Hematopoietic multipotent progenitor cell treated with erythropoietin and hydrocortisone succinate and interleukin-3 and kit ligand, for 15 days (in vitro differentiated cells): ENCODE measurements at places on chromosomes 7 and 10.

DNA sequence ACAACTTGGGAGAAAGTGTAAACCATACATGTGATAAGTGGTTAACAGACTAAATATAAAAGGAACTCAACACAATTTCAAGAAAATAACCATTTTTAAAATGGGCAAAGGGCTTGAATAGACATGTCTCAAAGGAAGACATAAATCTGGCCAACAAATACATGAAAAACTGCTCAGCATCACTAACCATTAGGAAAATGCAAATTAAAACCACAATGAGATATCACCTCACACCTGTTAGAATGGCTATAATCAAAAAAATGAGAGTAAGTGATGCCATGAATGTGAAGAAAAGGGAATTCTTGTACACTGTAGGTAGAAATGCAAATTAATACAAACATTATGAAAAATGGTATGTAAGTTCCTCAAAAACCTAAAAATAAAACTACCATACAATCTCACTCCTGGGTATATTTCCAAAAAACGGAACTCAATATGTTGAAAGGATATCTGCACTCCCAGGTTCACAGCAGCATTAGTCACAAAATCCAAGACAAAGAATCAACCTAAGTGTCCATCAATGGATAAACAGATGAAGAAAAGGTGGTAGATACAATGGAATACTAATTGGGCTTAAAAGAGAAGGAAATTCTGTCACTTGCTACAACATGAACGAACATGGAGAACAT is 5.6 kb downstream of the SNX13 start:
- DNase-seq, result no peak

DNA sequence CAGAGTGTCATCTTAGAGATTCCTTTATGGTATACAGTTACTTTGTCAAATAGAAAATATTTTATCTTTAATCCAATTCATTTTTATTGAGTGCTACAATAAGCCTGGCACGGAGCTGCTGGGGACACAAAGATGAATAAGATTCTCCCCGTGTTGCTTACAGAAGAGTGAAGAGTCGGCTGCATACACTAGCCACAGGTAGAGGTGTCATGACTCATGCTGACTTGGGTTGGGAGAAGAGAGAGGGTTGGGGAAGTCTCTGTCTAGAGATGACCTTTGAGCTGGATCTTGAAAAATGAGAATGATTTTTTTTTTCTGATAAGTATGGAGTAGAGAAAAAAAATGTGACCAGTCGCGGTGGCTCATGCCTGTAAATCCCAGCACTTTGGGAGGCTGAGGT is 289.9 kb upstream of the CELF2 start:
- no peak for DNase-seq

- DNase-seq, result no peak
Measured at GRCh38 chr7:18693406-18693805, 197.9 kb downstream of the HDAC9 start.

GRCh38 chr10:133019651-133020050 is 68.1 kb upstream of the ADGRA1 start:
- no peak for DNase-seq

GRCh38 chr7:52959878-52960660 is 75.4 kb upstream of the POM121L12 start:
- DNase-seq, result no peak

- no peak for DNase-seq
Measured at GRCh38 chr7:1572111-1572822, 2.4 kb upstream of the PSMG3 start.

DNA sequence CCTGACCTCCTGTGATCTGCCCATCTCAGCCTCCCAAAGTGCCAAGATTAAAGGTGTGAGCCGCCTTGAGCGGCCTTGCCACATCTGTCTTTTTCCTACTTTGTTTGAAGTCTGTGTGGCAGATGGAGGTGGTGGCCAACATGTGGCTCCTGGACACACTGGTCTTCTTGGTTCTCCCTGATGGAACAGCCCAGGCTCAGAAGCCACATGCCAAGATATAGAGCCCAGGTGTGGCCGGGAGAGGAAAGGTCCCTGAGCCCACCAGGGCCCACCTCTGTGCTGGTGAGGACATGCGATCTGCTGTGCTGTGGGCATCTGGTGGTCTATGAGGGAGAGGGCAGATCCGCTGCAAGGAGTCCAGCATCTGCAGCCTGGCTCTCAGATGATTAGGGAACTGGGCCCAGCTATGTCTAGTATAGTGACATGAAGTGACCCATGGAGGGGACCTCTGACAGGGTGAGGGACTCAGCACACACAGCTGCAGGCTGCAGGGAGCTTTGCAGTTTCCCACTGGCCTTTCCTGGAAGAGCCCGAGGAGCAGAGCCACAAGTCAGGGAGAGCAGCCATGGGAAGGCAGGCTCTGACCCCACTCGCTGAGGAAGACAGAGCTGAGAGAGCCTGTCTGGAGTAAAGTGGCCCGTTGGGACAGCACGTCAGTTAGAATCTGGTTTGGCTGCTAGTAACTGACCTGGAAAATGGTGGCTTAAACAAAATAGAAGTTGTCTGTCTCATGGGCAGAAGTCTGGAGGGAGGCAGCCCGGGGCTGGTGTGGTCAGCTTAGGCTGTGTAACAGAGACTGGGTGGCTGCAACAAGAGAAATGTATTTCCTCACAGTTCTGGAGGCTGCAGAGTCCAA is 25.9 kb downstream of the ADCY1 start:
- no peak for DNase-seq

GRCh38 chr7:968205-969105 is 6.9 kb downstream of the COX19 start:
- no peak for DNase-seq

GRCh38 chr10:103692436-103692951 is 162.9 kb downstream of the SH3PXD2A start:
- DNase-seq, result no peak

GRCh38 chr10:88651101-88651551 is 13.1 kb upstream of the LIPF start:
- DNase-seq, result no peak

DNA sequence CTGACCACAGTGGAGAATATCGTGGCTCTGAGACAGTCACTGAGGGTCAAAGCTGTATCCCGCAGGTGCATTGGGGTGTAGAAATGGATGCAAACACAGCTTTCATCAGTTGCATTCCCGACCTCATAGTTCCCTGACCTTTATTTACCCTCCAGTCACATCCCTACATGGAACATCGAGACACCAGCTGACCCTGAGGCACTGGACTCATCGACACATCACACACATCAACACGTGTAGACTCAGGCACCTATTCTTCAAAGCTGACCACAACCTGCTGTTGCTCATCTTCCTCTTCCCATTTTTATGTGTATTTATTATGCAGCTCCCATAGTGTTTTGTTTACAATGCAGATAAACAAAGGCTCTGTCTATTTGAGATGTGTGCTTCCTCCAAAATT is 396.9 kb upstream of the NRP1 start:
- DNase-seq, result no peak

GRCh38 chr7:72403458-72404076 is 8.6 kb downstream of the CALN1 start:
- no peak for DNase-seq

DNA sequence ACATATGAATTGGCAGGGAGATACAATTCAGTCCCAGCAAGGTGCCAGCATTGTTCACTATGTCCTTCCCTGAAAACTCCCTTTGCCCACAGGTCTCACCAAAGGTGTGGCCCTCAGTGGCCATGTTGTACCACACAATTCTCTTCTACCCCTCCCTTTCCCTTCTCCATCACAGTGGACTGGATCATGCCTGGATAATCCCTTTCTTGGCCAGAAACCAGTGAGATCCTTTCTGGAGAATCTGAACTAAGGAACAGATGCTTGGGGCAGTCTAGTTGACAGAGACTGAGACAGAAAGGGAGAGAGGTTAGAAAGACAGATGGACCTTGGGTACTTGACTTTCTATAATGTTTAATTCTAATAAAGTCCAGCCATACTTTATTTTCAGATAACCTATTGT is 9.5 kb downstream of the NMT2 start:
- no peak for DNase-seq

DNA sequence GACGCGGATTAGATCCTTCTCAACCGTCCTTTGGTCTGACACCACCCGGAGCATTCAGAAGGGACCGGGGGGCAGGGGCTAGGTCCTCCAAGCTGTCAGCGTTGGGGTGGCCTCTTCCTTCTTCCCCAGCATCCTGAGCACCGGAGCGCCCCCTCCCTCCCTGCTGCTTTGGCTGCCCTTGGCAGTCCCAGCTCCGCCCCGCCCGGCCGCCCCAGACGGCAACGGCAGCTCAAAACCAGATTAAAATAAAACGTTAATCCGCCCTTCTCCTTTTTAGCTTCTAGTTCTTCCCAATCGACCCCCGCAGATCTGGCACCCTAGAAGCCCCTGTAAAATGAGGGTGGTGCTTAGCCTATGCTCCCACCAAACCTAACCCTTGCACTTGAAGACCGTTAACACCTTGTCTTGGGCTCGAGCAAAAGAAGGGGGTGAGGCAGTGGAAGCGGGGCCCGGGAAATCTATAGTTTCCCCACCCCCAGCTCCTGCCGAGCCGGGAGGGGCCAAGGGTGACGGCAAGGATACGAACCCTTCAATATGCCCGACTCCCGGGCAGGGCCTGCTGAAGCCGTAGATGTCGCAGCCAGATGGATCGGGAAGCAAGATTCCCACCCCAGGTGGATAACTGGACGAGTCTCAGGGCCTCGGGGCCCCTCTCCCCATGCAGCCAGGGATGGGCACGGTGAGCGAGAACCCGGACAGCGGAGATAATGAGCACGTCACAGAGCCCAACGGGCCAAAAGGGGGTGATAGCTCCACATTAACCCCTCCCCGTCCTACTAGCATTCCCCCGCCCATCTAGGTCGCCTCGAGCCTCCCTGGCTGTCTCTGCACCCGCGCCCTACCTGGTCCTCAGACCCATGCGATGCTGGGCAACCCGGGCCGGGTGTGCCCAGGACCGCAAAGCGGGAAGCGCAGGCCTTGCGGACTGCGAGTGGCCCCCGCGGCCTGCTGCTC is 169.7 kb downstream of the NRF1 start:
- no peak for DNase-seq

DNA sequence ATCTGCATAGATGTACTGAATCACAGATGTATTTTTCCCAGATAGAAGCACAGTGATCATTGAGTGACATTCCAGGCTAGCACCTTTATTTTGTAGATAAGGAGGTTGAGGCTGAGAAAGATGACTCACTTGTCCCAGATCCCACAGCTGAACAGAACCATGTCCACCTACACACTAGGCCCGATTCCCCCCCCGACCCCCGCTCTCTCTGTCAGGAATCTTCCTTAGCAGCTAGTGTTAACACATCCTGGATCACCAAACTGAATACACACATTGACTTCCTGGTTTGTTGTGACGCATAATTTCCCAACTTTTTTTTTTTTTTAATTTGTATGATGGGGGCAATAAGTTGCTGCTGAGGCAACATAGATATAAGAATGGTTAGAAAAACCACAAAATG is 5.2 kb downstream of the SFMBT2 start:
- no peak for DNase-seq

DNA sequence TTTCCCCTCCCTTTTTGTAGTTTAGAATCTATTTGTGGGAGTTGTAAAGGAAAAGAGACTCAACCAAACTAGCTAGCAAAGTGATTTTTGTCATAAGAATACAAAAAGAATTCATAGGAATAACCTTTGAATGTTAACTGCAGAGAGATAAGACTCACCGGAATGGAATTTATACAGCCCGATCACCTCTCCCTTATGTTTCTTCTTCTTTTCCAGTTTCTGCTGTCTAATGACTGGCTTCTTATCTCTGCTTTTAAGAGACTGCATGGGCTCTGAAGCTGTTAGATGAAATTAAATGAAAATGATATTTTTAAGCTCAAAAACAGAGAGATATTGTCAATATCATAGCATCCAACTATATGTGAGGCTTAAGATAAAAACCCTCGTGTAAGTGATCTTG is 1095.9 kb downstream of the REEP3 start:
- no peak for DNase-seq

- DNase-seq, result no peak
Measured at GRCh38 chr10:24793648-24794379, 70.1 kb upstream of the ARHGAP21 start.

GRCh38 chr7:137032436-137032835 is 164.0 kb downstream of the CHRM2 start:
- no peak for DNase-seq

DNA sequence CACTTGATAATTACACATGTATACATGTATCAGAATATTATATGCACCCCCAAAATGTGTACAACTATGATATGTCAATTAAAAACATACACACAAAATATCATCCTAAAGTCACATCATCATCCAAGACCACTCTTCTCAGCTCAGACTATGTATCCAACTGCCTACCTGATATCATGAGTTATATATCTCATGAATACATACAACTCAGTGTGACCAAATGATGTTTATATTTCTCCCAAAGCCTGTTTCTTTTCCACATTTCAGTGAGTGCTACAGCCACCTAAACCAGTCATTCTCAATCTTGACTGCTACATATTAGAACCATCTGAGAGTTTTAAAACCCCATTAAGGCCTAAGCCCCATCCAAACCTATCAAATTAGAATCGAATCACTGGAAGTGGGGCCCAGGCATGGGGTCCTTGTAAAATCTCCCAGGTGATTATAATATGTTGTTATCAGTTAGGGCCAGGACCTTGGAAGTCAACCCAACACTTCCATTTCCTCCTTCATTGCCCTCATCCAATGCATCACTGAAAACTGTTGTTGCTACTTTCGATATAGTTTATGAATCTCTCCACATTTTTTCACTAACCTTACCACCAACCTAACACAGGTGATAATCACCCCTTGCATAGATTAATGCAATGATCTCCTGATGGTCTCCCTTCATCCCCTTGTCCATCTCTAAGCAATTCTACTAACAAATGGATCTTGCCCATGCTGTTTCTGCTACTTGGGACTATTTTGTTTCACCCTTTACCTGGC is 53.8 kb upstream of the ITGB8 start:
- no peak for DNase-seq

DNA sequence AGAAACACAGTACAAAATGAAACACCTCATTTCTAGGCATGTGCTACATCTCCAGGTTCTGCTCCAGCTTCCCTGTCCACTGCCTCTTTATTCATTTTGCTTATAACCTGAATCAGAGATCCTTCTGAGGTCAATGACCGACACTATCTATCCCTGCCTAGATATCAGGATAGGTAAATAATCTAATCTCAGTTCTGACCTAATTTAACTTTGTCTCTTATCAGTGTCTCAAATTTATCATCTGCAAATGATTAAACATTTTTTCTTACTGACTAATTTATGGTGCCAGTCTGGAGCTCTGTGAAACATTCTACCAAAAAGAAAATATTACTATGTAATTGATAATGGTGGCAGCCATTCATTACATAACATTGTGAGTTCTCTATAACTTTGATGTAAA is 61.1 kb downstream of the SGCE start:
- DNase-seq, result no peak

DNA sequence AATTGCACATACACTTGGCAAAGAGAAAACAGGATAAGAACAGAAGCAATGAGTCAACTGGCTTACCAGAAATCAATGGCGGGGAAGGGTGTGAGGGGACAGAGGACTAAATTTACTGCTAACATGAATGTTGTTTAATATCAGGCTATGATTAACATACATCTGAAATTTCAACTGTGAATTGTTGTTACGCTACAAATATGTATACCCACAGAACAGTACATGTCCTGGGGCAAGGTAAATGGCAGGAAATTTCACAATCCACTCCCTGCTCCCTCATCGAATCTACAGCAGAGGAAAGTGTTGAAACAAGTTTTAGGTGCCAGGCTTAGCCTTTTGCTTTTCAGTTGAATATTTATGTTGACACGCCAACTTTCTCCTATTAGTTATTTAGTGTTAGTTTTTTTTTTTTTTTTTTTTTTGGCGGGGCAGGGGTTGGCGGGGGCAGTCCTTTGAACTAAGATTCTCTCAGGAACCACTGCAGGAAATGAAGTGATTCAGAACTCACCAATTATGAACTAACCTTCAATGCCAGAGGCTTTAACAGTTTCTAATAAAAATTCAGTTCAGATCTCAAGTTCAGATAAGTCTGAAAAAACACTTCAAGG is 99.0 kb downstream of the UBE2H start:
- DNase-seq, result no peak
